Type B pancreatic cell (in vitro differentiated cells): ENCODE measurements at places on chromosomes 11 and 22.
A peak's percentile ranks its signal among the peaks of the same experiment; 100 is the strongest.

- H3K4me3 ChIP-seq = no peak overlapping the region
- H3K27ac ChIP-seq = no peak overlapping the region
- H3K36me3 ChIP-seq = peaks cover 4% of the 10 kb centered on the region
- H3K27me3 ChIP-seq = no peaks in the 10 kb centered on the region
- DNase-seq = no peak
- peaks cover 10% of the 10 kb centered on the region for H3K4me1 ChIP-seq
Observed at GRCh38 chr11:24833573-24833972, 336.7 kb downstream of the LUZP2 start.

DNA sequence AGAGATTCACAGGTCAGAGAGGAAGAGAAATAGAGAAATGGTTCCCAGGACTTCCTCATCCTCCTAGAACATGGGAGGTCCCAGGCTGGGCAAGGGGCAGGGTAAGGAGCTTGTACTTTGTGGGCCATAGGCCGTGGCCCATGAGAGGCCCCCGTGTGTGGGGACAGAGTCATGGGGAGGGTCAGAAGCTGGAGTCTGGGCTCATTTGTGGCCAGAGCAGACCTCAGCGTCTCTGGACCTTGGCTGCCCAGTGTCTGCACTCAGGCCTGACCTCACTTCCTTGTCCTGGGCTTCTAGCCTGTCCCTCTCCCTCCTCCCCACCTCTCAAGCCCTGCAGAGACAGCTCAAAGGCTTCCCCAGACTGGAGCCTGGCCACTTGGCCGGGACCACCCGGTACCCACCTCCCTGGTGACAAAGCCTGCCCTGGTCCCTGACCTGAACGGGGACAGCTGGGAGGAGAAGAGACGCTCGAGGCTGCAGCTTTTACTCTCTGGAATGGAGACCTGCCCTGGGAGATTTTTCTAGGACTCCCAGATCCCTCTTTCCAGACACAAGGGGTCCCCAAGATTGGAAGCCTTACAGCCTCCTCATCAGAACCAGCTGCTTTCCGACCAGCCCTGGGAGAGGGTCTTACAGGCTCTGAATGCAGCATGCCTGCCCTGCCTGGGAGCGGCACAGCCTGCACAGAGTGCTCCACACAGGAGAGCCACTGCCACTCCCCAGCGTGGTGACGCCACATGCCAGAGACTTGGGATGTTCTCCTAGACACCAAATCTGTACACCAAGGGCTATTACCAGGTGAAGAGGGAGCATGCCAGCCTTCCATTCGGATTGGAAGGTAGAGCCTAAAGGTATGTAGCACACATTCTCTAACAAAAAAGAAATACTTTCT lies 569.0 kb upstream of the B3GAT1 start:
- no peaks in the 10 kb centered on the region for H3K36me3 ChIP-seq
- peaks cover 33% of the 10 kb centered on the region for H3K27me3 ChIP-seq
- no peak overlapping the region for H3K27ac ChIP-seq
- peaks cover 3% of the 10 kb centered on the region for H3K4me1 ChIP-seq

GRCh38 chr22:45036154-45036553 lies 26.3 kb upstream of the PHF21B start:
- H3K27ac ChIP-seq = no peak overlapping the region
- no peaks in the 10 kb centered on the region for H3K36me3 ChIP-seq
- H3K4me3 ChIP-seq = no peak overlapping the region
- no peaks in the 10 kb centered on the region for H3K4me1 ChIP-seq
- no peak for DNase-seq

DNA sequence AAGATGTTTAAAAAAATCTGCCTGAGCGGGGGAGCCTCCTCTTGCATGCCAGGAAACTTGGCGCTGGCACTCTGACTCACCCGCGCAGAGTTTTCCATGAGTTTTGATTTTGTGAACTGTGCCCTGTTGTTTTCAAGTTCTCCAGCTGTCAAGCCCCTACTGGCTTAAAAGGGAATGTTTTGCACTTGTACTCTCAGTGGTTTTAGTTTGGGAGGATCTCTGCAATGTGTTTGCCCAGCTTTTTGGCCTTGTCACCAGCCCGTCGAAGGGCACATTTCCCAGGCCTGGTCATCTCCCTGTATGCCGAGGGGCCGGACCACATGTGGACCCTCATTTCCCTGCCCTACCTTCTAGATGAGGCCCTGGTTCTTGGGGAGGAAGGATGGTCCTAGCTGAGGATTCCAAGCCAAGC lies 12.2 kb downstream of the MRGPRF start:
- no peak overlapping the region for H3K27ac ChIP-seq
- no peaks in the 10 kb centered on the region for H3K27me3 ChIP-seq
- no peaks in the 10 kb centered on the region for H3K36me3 ChIP-seq
- H3K4me1 ChIP-seq = peaks cover 20% of the 10 kb centered on the region
- no peak overlapping the region for H3K4me3 ChIP-seq

DNA sequence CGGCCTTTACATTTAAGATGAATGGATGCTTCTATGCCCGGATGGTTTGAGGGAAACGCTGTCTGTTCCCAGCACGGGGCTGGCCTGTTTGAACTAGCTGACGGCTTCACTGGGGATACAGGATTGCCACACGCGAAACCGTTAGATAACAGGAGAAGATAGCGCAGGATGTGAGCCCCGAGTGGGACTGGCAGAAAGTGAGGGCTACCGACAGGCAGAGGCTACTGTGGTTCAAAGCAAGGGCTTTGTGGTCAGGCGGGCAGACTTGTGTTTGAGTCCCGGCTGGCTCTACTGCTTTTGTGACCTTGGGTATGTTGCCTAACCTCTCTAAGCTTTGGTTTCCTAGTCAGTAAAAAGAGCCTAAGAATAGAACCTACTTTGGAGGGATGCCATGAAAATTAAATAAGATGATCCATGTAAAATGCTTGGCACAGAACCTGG lies 2.8 kb upstream of the OAF start:
- H3K27me3 ChIP-seq = peaks cover 44% of the 10 kb centered on the region
- H3K27ac ChIP-seq = no peak overlapping the region
- no peak for DNase-seq

DNA sequence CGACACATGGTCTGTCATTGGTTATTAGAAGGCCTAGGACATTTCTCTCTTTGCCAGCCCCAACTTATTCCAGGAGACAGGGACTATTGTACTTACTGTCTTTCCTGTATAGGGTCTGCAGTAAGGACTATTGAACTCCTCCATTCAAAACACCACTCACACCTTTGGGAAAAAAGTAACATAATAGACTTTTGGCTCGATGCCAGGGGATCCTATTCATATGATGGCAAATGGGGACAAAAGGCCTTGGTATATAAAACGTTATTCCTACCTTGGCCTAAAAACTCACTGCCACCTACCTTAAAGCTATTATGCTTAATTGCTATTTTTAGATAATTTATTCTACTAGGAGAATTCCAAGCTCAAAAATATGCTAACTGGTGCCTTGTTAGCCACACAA lies 6.3 kb upstream of the NDUFC2 start:
- no peak overlapping the region for H3K27ac ChIP-seq
- no peaks in the 10 kb centered on the region for H3K36me3 ChIP-seq
- H3K27me3 ChIP-seq = peaks cover 3% of the 10 kb centered on the region
- H3K4me1 ChIP-seq = no peaks in the 10 kb centered on the region
- DNase-seq = no peak

GRCh38 chr11:111557425-111558111 lies 17.0 kb downstream of the LAYN start:
- peaks cover 4% of the 10 kb centered on the region for H3K36me3 ChIP-seq
- peaks cover 7% of the 10 kb centered on the region for H3K4me1 ChIP-seq
- H3K27ac ChIP-seq = peak overlapping the region; percentile 92
- H3K27me3 ChIP-seq = no peaks in the 10 kb centered on the region
- DNase-seq = no peak
- H3K4me3 ChIP-seq = peak overlapping the region; percentile 19

- no peaks in the 10 kb centered on the region for H3K36me3 ChIP-seq
- H3K27me3 ChIP-seq = no peaks in the 10 kb centered on the region
- peaks cover 5% of the 10 kb centered on the region for H3K4me1 ChIP-seq
- DNase-seq = no peak
Observed at GRCh38 chr11:12592283-12592682, 81.9 kb upstream of the TEAD1 start.

GRCh38 chr22:38109371-38110001 lies 998 bp downstream of the BAIAP2L2 start:
- peaks cover 21% of the 10 kb centered on the region for H3K4me1 ChIP-seq
- peak overlapping the region; percentile 69 for H3K4me3 ChIP-seq
- H3K36me3 ChIP-seq = peaks cover 3% of the 10 kb centered on the region
- DNase-seq = peak; percentile 69
- H3K27me3 ChIP-seq = no peaks in the 10 kb centered on the region

GRCh38 chr22:17924735-17925364 lies 99.5 kb downstream of the MICAL3 start:
- DNase-seq = no peak
- no peaks in the 10 kb centered on the region for H3K27me3 ChIP-seq
- H3K27ac ChIP-seq = no peak overlapping the region
- no peak overlapping the region for H3K4me3 ChIP-seq

GRCh38 chr22:20216863-20217499 lies 51.1 kb downstream of the RTN4R start:
- H3K4me1 ChIP-seq = peaks cover 20% of the 10 kb centered on the region
- no peaks in the 10 kb centered on the region for H3K36me3 ChIP-seq
- H3K27me3 ChIP-seq = peaks cover 7% of the 10 kb centered on the region
- DNase-seq = no peak
- H3K27ac ChIP-seq = no peak overlapping the region
- no peak overlapping the region for H3K4me3 ChIP-seq

GRCh38 chr11:65102142-65103095 lies 6.4 kb downstream of the VPS51 start:
- no peak overlapping the region for H3K27ac ChIP-seq
- H3K36me3 ChIP-seq = no peaks in the 10 kb centered on the region

DNA sequence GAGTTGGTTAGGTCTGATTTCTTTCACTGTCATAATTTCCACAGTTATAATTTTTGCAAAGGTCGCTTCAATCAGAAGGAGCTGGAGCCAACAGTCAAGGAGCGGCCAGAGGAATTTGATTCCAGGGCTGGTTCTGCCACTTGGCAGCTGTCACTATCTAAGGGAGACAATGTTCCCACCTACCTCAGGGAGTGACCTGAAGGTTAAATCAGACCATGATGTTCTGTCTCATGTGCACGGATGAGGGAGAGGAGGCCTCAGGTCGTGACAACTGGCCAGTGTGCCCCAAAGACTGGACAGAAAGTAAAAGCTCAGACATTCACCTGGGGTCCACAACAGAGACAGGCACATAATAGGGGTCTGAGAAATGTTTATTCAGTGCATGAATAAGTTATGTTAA lies 7.6 kb downstream of the MRGPRD start:
- no peaks in the 10 kb centered on the region for H3K36me3 ChIP-seq
- H3K4me3 ChIP-seq = no peak overlapping the region
- H3K4me1 ChIP-seq = peaks cover 27% of the 10 kb centered on the region
- H3K27ac ChIP-seq = peak overlapping the region; percentile 63
- no peak for DNase-seq

DNA sequence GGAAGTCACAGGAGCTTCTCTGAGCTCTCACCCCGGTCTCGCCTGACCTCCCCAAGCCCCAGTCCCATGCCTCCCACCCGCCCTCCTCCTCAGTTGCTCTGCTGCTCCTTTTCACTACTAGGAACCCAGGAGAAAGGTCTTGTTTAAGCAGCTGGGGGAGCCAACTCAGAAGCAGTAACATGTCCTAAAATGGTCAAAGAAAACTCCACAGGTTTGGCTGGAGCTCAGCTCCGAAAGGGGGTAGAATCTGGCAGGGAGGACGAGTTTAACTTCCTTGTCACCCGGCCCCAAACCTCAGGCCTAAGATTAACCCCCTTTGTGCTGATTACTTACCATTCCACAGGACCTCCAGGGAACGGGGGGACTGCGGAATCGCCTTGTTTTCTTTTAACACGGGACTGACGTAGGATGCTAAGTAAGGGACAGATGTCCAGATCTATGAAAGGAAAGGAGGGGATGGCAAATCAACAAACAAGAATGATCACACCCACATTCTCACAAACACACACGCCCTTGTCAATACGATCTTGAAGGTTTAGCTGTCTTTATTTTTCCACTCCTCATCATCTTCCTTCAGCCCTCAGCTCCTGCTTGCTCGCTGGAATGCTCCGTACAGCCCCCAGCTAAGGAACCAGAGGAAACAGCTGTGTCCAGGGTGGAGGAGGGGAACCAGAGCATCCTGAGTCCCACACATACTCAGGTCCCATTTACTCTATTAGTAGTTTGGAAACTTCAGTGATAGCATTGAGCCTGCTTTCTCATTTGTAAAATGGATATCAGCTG lies 13.5 kb downstream of the PCSK7 start:
- H3K27me3 ChIP-seq = no peaks in the 10 kb centered on the region
- H3K4me1 ChIP-seq = peaks cover 12% of the 10 kb centered on the region
- H3K4me3 ChIP-seq = no peak overlapping the region
- no peak for DNase-seq
- H3K36me3 ChIP-seq = peaks cover 16% of the 10 kb centered on the region

DNA sequence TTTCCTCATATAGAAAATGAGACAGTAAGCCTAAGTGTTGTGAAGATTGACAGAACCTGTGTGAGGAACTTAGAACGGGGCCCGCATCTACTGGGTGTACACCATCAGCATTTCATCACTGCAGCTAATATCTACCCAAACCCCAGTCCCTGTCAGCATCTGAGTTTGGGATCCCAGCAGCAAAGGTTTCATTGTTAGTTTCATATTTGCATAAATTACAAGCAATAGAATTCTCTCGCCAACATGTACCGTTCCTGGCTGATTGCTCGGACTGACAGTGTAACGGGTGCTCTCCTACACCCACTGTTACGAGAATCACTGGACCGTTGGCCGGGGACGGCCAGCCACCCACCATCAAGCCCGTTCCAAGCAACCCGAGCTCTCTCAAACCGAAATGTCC lies 10.4 kb upstream of the TMPRSS6 start:
- H3K27me3 ChIP-seq = peaks cover 19% of the 10 kb centered on the region
- no peak overlapping the region for H3K27ac ChIP-seq
- H3K36me3 ChIP-seq = no peaks in the 10 kb centered on the region
- H3K4me3 ChIP-seq = no peak overlapping the region
- no peak for DNase-seq
- H3K4me1 ChIP-seq = peaks cover 4% of the 10 kb centered on the region

GRCh38 chr22:45997077-45997776 lies 20.3 kb upstream of the WNT7B start:
- no peak overlapping the region for H3K27ac ChIP-seq
- peaks cover 7% of the 10 kb centered on the region for H3K27me3 ChIP-seq
- H3K36me3 ChIP-seq = no peaks in the 10 kb centered on the region
- peaks cover 7% of the 10 kb centered on the region for H3K4me1 ChIP-seq

- peaks cover 15% of the 10 kb centered on the region for H3K36me3 ChIP-seq
- H3K27me3 ChIP-seq = no peaks in the 10 kb centered on the region
- peak overlapping the region; percentile 99 for H3K27ac ChIP-seq
- H3K4me3 ChIP-seq = no peak overlapping the region
Observed at GRCh38 chr11:461626-462025, 11.5 kb downstream of the PTDSS2 start.
